ENCODE measurements at places on chromosomes 6 and 20. TPM values are rescaled to one million over a fixed set of nuclear protein-coding genes. Genes with fewer than 3 reads are reported as not detected.

DNA sequence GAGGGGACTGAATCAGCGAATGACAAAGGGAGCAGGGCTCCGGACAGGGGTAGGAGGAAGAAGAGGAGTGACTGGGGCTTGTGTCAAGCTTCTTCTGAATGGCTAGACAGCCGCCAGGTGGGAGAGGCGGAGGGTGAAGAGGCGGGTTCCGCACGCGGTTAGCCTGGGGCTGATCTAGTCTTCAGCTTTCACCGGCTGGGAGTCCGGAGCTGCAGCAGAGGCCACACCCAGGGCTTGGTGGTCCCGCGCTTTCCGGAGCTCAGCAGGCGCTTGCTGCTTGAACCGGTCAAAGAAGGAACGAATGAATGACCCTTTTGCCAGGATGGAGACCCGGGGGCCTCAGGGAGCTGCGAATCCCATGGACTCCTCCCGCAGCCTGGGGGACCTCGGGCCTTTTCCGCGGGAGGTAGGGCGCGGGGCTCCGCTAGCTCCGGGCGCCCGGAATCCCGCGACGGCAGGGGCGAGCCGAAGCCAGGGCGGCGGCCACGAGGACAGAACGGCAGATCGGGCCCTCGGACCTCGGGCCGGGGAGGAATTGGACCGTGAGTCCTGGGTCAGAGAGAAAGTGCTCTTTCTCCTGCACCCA is at the start of gene C6orf141:
Gene C6orf141, plus strand, starts transcription at position 177 of the 586 bp plus-strand sequence. Its CDS starts 125 bp downstream, at position 302.
- no peak for DNase-seq

- DNase-seq, result no peak
Observed at GRCh38 chr6:150981095-150981494, 115.6 kb downstream of the MTHFD1L start.

DNA sequence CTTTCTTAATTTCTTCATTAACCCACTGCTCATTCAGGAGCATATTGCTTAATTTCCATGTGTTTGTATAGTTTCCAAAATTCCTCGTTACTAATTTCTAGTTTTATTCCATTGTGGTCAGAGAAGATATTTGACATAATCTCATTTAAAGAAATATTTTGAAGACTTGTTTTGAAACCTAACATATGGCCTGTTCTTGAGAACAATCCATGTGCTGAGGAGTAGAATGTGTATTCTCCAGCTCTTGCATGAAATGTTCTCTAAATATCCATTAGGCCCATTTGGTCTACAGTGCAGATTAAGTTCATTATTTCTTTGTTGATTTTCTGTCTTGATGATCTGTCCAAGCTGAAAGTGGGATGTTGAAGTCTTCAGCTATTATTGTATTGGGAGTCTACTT is 251.7 kb downstream of the ALDH8A1 start:
- DNase-seq, result no peak

GRCh38 chr20:11443382-11444119 is 474.1 kb upstream of the BTBD3 start:
- no peak for DNase-seq

- DNase-seq, result no peak
Observed at GRCh38 chr6:6005051-6006005, 1.4 kb downstream of the NRN1 start.

DNA sequence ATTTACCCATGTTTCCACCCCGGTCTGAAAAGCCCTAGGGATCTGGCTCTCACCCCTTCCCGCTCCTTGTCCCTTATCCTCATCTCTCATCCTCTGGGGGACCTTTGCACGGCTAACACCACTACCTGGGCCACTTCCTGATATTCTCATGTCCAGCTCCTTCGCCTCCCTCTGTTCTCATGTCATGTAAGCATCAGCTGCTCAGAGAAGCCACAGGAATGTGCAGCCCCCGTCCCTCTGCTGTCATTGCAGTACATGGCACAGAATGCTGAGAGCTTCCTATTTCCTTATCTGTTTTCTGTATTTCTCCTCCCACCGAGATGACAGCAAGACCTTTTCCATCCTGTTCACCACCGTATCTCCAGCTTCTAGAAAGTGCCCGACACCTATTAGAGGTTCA is 102.4 kb downstream of the MTHFD1L start:
- DNase-seq, result peak; percentile 5

DNA sequence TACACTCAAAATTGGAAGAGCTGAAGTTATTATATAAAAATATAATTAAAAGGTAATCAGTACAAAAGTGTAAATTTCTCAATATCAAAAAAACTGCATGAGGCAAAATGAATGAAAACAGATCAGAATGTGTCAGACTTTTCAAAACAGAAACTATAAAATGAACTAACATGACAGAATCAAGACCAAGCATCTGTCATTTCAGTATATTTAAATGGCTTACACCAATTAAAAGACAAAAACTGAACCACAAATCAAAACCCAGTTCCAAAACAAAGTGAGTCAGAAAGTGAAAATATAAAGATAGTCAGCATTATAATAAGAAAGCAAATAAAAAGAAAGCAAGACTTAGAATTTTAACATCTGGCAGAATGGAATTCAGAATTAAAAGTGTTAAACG is 289.7 kb downstream of the UBE3D start:
- no peak for DNase-seq

- DNase-seq, result no peak
Observed at GRCh38 chr6:142850679-142851423, 94.1 kb downstream of the HIVEP2 start.

DNA sequence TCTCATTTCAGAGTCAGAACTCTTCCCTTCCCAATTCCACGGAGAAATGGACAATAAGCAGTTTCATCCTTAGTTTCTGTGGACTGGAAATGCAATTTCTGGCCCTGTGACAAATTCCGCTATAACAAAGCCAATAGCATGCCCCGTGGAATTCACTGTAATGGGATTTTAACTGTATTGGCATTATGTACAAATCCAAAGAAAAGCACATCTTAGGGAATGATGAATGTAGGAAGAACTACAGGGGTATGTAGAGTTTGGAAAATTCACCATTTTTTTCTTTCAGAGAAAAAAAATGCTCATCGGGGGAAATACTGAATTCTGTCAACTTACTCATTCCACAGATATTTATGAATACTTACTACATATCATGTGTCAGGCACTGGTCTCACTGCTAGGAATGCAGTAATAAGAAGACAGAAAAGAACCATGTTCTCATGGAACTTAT is 43.5 kb downstream of the KIF6 start:
- DNase-seq, result peak; percentile 31

DNA sequence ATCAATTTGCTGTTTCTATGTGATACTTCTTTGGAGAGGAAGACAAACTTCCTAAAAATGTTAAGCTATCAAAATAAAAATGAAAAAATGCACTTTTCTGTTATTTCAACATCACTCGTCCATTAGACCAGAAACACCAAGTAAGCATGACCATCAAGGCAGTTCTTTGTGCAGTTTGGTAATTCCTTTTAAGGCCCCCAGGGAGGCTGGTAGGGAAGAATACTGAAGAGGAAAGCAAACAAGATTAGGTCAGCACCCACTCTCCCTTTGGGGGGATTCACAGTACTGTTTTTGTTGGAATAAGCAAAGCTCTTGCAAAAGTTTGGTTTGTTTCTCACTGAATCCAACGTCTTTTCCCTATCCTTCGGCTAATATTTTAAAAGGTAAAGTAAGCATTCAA is 206.8 kb upstream of the SLC35B3 start:
- DNase-seq, result no peak

DEFB113 gene
- total RNA-seq, result not detected

SAPCD1 gene
- total RNA-seq, result 0.50 TPM

TENT5A gene
- total RNA-seq, result 24.9 TPM

GGTLC1 gene
- total RNA-seq, result not detected

All from fibroblast of lung (primary cell).